ENCODE measurements at places on chromosomes 3 and 15.
A peak's percentile ranks its signal among the peaks of the same experiment; 100 is the strongest.

DNA sequence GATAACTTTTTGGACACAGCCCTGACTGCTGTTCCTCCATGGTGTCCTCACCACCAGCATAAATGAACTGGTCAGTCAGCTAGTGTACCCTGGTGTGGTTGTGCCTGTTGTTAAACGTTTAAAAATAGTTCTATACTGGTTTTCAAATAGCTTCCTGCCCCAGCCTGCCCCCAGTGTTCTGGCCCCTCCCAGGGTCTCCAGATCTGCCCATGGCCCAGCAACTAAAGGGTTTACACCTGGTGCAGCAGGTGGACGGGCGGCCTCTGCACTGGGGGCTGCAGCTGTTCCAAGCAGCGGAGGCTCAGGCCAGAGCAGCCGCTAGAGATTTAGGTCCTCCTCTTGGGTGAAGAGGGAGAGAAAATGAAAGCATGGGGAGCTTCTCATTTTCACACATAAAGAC lies 6.1 kb upstream of the NR2E3 start:
- no peak for DNase-seq

DNA sequence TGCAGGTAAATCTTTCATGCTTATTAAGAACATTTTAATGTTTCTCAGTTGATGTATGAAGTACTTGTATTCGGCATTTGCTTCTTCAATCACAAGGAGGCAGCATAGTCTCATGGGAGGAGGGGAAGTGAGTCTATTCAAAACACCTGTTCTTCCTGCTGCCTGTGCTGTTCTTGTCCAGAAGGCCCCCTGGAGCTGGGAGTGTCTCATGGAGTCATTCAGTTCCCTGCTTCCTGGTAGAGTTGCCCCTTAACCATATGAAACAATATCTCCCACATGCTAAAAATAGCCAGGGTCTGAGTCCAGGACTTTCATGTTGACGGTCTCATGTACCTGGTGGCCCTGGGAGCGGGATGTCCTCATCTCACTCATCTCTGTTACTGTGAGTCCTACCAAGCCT lies 15.5 kb upstream of the PPP1R2 start:
- no peak for DNase-seq

DNA sequence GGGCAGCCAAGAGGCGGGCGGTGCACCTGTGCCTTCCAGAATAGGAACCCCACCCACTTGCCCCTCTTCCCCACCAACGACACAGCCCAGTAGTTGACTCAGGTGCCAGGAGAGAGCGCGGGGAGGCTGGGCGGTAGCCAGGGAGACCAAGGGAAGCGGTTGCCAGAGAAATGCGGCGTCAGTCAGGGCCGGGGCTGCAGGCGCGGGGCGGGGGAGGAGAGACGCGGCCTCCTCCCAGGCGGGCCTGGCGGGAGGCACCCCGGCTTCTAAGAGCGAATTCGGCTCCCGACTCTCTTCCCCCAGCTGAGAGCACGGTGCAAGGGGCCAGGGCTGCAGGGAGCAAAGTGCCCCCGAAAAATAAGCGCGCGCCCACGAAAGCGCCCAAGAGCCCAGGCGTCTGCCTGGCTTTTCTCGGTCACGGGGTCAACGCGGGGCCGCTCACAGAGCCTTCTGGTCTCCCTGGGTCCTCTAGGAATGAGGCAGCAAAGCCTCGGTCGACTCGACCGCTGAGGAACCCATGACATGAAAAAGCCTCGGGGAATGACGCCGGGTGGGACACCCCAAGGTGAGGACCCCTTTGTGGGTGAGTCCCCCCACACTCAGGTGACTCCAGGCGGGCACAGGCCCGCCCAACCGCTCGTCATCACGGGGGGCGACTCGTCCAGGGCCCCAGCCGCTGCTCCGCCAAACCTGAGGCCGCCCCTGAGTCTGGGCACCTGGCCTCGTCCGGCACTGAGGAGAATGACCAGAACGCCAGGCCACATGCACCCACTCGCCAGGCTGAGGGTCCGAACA lies 716 bp downstream of the CPEB1 start:
- peak; percentile 47 for DNase-seq

DNA sequence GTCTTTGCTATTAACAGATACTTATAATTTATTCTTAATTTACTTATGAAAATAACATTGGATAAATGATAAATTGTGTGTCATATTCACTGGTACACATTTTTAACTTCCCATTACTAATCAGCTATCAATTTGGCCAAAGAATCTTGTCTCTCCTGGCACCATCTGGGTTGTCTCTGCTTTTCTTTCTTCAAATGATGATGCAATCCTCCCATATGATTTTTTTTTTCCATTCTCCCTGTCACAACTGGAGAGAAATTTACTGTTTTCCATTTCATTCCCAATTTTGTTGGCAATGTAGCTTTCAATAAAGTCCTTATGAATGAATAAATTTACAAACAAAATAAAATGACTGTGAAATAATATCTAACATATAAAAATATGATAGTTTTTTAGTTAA lies 743.7 kb upstream of the EPHA6 start:
- no peak for DNase-seq

- no peak for DNase-seq
Observed at GRCh38 chr3:114110439-114110838, 53.9 kb downstream of the QTRT2 start.

DNA sequence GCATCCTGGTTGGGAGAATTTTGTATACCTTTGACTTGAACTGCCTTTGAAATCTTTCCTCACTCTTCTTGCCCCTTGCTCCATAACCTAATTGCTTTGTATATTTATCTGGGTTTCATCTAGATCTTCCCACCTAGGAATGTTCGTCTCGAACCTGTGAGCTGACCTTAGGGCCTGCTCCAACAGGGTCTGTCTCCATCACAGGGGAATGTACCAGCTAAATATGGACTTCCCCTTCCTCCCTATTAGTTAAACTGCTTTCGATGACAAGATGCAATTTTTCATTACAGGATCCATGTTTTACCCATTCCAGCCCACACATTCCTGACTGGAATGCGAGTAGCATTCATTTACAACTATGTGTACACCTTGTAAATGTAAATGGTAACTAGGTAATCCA lies 10.6 kb upstream of the ETV5 start:
- DNase-seq, result no peak

GRCh38 chr15:29309139-29309538 lies 39.5 kb upstream of the NSMCE3 start:
- DNase-seq, result no peak

- DNase-seq, result no peak
Observed at GRCh38 chr3:62367763-62368195, 5.6 kb downstream of the FEZF2 start.

DNA sequence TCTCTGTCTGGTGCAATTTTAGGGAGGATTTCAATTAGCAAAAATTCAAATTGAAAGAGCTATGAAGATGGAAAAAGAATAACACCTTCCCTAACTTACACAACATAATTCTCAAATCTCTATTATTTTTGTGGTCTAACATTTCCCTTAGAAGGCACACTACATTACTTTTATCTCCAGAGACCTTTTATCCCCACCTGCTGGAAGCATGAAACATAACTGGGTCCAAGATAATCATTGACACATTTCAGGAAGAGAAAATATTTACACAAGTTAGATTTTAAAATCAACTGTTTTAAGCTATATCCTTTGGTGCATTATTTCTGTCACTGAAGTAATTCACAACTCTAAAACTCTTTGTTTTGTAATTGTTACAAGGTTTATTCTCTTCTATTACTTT lies 779.5 kb downstream of the ROBO1 start:
- no peak for DNase-seq

GRCh38 chr3:159761369-159761768 lies 227.3 kb upstream of the IL12A start:
- DNase-seq, result no peak

- no peak for DNase-seq
Observed at GRCh38 chr3:9026320-9027045, 63.2 kb upstream of the RAD18 start.

- no peak for DNase-seq
Observed at GRCh38 chr3:27718459-27718858, 3.7 kb downstream of the EOMES start.

DNA sequence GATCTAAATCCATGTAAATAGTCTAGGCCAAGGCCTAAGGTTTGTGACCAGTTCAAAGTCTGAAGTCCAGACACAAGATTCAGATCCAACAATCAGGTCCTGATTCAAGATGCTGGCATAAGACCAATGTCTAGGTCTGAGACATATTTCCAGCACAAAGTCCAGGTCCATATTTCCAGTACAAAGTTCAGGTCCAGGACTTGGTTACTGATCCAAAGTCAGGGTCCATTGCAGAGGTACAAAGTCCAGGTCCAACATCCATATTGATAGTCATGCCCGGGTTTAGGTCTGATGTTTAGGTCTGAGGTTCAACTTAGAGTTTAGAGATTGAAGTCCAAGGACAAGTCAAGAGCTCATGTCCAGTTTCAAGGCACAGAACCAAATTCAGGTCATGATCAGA lies 39.4 kb upstream of the VIPR1 start:
- DNase-seq, result no peak

- no peak for DNase-seq
Observed at GRCh38 chr15:51307811-51308210, 30.6 kb downstream of the CYP19A1 start.

GRCh38 chr15:99983171-99983885 lies 250.1 kb upstream of the LYSMD4 start:
- DNase-seq, result no peak

- DNase-seq, result peak; percentile 13
Observed at GRCh38 chr3:32176989-32177701, 61.3 kb upstream of the CMTM8 start.

GRCh38 chr3:181839039-181839915 lies 127.6 kb downstream of the SOX2 start:
- DNase-seq, result no peak

GRCh38 chr3:114078126-114078525 lies 21.6 kb downstream of the QTRT2 start:
- no peak for DNase-seq

DNA sequence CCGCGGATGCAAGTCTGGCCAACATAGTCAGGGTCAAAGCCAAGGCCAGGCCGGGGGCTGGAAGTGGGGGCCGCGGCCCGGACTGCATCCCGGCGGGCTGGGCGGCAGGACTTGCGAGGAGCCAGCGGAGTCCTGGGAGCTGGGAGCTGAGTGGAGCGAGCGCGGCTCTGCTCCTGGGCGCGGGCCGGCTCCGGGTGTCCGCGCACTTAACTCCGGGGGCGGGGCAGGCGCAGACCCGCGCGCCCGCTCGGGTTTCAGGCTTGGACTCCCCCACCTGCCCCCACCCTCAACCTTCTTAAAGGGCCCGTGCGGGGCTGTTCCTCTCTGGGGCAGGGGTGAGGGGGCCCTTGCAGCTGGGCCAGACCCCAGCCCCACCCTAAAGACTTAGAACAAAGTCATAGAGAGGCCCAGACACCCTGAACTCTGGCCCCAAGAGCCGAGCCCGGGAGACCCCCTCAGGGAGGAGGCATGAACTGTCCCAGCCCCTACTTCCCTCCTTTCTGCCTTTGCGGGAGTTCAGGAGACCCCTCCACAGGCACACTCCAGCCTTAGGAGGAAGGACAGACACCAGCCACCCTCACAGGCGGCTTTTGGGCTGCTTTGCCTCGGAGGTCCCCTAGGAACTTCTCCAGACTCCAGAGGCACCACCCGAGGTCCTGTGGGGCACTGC lies at the start of gene CSPG4:
Gene CSPG4 (minus strand): TSS at position 181 of the 670 bp plus-strand sequence. CDS start 93 bp downstream, at position 88.
- DNase-seq, result no peak

- no peak for DNase-seq
Observed at GRCh38 chr15:36777926-36778325, 198.5 kb downstream of the CDIN1 start.
